ENCODE measurements at places on chromosomes 3 and 15. TPM values are rescaled to one million over a fixed set of nuclear protein-coding genes. Genes with fewer than 3 reads are reported as not detected.

DNA sequence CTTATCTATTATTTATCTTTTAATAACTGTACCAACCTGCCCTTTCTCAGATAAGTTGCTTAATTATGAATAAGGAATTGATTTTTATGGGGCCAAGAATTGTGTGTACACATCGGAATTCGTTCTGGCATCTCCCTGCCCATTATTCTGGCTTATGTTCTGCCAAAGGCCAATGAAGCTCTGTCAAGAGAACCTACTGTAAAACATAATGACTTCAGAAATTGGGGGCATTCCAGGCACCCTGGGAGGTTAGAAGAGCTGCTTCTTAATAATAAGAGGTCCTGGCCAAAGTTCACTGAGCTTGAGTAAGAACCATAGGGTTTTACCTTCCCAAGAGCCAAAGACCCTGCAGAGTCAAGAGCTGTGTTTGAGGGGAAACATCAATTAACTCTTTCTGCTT is 261.7 kb downstream of the SLC9A9 start:
- DNase-seq, result no peak

- no peak for DNase-seq
Observed at GRCh38 chr15:68318931-68319909, 41.7 kb downstream of the FEM1B start.

RBM6 gene
- polyA plus RNA-seq, result 206 TPM

GUCA1C gene
- not detected for polyA plus RNA-seq

GRCh38 chr15:78810362-78811123 is 721 bp downstream of the ADAMTS7 start:
- peak; percentile 63 for DNase-seq

DNA sequence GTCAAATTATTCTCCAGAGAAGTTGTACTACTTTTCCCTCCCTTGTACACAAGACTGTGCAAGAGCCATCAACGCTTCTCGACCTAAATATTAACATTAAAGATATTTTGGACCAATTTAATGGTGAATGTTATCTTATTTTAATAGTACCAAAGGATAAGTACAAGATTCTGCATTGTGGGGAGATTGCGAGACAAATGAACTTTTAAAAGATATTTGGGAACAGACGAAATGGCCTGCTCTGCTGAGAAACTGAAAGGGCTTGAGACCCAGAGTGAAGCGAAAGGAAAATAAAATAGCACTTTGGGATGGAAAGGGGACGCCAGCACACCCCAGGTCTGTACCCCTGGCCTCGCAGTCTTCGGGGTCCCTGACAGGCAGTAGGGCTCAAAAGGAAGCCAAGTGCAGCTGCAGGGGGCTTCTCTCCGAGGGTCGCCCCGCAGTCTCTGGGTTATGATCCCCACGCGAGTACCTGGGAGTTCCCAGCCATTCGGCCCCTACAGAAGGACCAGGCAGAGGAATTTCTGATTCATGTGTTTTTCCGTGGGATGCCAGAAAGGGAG is 97.6 kb upstream of the VGLL3 start:
- DNase-seq, result no peak

CHL1 gene
- polyA plus RNA-seq, result 1.5 TPM

SLCO2A1 gene
- 32.6 TPM for polyA plus RNA-seq

- peak; percentile 97 for DNase-seq
Observed at GRCh38 chr15:39472621-39473297, 108.1 kb upstream of the THBS1 start.

GRCh38 chr3:59510576-59510975 is 460.8 kb upstream of the CFAP20DC start:
- no peak for DNase-seq

DNA sequence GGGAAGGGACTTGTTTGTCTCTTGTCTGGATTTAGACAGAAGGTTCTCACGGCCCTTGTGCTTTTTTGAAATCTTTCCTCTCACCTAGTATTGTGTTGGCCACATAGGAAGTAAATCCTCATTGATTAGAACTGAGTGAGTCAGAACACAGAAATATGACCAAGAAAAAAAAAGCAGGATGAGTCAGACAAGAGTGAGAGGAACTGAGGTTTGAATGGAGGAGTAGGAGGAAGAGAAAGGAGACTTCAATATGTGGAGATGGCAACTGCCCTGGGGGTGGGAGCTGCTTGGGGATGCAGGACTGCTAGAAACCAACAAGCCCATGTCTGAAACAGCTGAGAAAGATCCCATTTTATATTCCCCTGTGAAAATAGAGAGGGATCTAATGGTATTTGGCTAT is 194.1 kb upstream of the ZBTB20 start:
- DNase-seq, result no peak

INTS14 gene
- polyA plus RNA-seq, result 53.3 TPM

- DNase-seq, result no peak
Observed at GRCh38 chr15:52076889-52077781, 35.4 kb downstream of the BCL2L10 start.

DNA sequence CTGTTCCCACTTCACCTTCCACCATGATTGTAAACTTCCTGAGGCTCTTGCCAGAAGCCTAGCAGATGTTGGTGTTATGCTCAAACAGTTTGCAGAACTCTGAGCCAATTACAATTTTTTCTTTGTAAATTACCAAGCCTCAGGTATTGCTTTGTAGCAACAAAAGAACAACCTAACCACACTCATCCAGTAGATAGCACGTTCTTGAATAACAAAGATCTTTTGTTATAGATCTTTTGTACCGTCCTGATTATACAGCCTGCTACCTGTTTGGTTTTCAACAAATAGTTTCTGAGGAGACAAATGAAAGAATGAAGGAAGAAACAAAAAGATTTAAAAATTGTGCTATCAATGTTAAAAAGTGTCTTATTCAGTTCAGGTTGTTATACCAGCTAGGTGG is 474.7 kb upstream of the ALCAM start:
- no peak for DNase-seq

- no peak for DNase-seq
Observed at GRCh38 chr15:69573815-69574475, 121.3 kb downstream of the RPLP1 start.

ST6GAL1 gene
- polyA plus RNA-seq, result 53.7 TPM

AQR gene
- 35.2 TPM for polyA plus RNA-seq

ZNF106 gene
- polyA plus RNA-seq, result 48.8 TPM

DNA sequence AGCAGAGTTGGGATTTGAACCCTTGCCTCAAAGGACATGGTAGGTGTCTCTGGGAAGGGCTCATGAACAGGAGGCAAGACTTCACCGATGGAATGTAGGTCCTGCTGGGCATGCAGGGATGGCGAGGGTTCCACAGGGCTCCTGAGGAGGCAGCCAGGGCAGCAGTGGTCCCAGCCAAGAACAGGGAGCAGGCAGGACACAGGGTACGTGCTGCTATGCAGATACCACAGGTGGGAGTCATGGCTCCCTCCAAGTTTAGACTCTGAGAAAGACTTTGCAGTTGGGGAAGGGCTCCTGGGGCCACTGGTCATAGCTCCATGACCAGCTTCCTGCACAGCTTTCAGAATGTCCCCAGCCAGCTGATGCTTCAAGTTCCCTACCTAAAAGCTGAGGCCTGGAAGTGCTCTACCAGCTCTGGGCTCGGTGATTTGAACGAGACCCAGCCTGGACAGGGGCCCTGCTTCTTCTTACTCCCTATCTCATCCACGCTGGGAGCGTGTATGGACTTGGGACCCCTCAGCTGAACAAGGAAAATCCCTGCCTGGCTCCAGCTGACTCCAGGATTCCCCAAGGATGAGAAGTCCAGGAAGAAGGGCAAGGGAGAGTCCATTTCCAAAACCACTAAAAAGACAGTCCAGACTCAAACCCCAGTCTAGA is 747 bp downstream of the MYL3 start:
- DNase-seq, result no peak

GABRR3 gene
- not detected for polyA plus RNA-seq

PCSK6 gene
- polyA plus RNA-seq, result 22.6 TPM

DNA sequence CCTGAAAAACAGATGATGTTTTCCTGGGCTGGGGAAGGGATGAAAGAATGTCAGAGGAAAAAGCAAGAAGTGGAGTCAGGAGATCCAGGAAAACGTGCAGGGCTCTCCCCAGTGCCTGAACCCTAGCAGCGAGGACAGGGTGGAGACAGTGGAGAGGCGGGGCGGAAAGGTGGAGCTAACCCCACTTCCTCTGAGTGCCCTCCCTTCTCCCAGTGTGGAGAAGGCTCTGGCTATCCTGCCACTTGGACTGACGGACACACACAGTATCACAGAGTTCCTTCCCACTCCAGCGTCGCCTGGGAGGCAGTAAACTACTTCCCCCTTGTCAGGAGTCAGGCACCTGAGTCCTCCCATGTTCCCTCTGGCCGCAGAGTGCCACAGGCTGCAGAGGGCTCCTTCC is 125.3 kb upstream of the CHRNA7 start:
- no peak for DNase-seq

DNA sequence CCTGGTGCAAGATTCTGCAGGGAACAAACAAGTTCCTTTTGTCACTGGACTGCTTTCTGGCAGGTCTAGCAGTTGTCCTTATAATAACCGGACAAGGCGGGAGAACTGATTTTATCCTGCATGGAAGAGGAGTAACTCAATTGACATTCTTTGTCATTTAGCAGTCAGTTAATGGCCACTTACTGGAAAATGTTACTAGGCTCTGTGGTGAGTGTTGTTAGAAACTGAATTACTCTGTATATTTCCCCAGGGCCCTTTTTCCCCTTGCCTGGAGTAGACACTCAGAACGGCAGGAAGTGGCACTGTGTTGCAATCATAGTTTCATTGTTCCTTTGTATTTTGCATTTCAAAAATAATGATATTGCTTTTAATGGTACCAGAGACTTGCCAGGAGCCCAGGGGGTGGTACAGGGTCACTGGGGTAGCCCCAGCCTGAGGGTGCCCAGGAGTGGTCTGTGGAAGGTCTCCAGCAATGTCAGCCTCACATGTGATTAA is 318.6 kb upstream of the LRRFIP2 start:
- DNase-seq, result peak; percentile 41

Measured in right lung (tissue), 10 donors.